Colonic mucosa (tissue), 4 donors: ENCODE measurements at places on chromosomes 1 and 21. TPM values are rescaled to one million over a fixed set of nuclear protein-coding genes. Genes with fewer than 3 reads are reported as not detected.

- no peak overlapping the region for H3K4me3 ChIP-seq
- no peaks in the 10 kb centered on the region for H3K36me3 ChIP-seq
- no peaks in the 10 kb centered on the region for H3K27me3 ChIP-seq
- no peak overlapping the region for H3K27ac ChIP-seq
- H3K4me1 ChIP-seq: no peaks in the 10 kb centered on the region
- DNase-seq: no peak
These were observed 217.0 kb upstream of the FAM78B start for GRCh38 chr1:166383635-166384346.

DNA sequence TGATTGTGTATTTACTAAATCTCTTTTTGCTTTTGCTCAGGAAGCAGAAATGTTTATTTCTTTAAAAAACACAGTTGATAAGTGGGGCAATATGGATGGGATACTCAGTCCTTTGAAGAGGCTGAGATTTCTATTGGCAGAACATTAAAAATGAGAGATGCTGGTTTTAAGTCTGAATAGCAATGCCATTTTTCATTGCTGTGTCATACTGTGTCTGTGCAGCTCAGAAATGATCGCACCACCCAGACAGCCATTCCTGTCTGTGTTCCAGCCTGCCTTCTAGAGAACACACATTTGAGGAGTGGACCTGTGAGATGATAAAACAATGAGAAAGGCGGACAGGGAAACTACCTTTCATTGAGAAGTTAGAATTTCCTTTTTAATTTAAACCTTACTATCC, 231.2 kb upstream of the USP24 start:
- no peak overlapping the region for H3K4me3 ChIP-seq
- H3K4me1 ChIP-seq: no peaks in the 10 kb centered on the region
- no peak overlapping the region for H3K27ac ChIP-seq
- no peak for DNase-seq
- H3K27me3 ChIP-seq: no peaks in the 10 kb centered on the region
- H3K36me3 ChIP-seq: no peaks in the 10 kb centered on the region

Gene DNM3
- total RNA-seq: 1.7 TPM

Gene CHI3L2
- 0.53 TPM for total RNA-seq

DNA sequence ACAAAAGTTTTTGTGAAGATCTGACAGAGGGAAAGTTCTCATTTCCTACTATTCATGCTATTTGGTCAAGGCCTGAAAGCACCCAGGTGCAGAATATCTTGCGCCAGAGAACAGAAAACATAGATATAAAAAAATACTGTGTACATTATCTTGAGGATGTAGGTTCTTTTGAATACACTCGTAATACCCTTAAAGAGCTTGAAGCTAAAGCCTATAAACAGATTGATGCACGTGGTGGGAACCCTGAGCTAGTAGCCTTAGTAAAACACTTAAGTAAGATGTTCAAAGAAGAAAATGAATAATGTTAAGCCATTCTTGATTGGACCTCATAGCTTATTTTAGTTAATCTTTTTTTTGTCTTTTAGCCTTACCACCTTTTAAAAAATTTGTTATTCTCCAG, 14.1 kb downstream of the GGPS1 start:
- no peak for DNase-seq
- no peaks in the 10 kb centered on the region for H3K27me3 ChIP-seq
- H3K27ac ChIP-seq: no peak overlapping the region
- H3K36me3 ChIP-seq: no peaks in the 10 kb centered on the region
- no peaks in the 10 kb centered on the region for H3K4me1 ChIP-seq
- H3K4me3 ChIP-seq: no peak overlapping the region

DNA sequence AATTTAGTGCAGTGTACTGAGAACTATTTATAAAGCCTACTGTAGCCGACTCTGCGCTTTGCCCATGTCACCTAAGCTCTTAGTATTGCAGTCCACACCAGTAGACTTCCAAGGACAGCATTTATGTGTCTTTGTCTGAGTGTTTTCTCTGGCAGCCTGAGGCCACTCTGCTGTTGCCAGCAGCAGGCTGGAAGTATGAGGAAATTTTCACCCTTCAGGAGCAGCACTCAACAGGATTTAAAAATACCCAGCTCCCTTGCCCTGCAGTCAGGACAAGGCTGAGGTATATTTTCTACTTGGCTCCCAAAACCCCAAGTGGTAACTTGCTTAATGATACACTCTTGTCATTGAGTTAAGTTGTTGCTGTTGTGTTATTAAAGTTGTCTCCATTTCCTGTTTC, 230.1 kb downstream of the SRGAP2C start:
- no peaks in the 10 kb centered on the region for H3K36me3 ChIP-seq
- H3K27me3 ChIP-seq: no peaks in the 10 kb centered on the region
- no peak overlapping the region for H3K4me3 ChIP-seq
- no peak for DNase-seq

Gene CAMK2N1
- total RNA-seq: 182 TPM
